ENCODE measurements at places on chromosomes 4 and X. TPM values are rescaled to one million over a fixed set of nuclear protein-coding genes. Genes with fewer than 3 reads are reported as not detected.

VSIG4 gene
- total RNA-seq, result 23.4 TPM

MAP3K15 gene
- total RNA-seq, result not detected

WAS gene
- total RNA-seq, result 4.8 TPM

ADH1A gene
- total RNA-seq, result not detected

ATP1B4 gene
- total RNA-seq, result not detected

All from ureter (tissue), 1 donor.